ENCODE measurements at places on chromosomes 2 and 18.

- DNase-seq, result no peak
These were observed 37.6 kb downstream of the SFXN5 start for GRCh38 chr2:73033766-73034381.

DNA sequence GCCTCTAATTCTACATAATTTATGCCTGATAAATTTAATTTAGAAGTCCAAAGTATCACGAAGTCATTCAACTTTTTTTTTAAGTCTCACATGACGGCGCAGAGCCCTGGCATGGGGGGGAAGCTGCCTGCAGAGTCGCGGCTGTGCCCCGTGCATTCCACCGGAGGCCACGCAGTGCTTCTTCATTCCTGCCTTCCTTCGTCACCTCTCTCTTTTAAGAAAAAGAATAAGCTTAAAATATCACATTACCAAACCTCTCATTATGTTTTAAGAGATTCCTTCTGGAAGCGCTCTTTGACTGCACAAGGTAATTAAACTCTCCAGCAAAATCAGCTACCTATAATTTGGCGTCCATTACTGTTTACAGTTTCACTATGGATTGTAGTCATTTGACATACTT lies 20.3 kb upstream of the KIDINS220 start:
- DNase-seq, result no peak

DNA sequence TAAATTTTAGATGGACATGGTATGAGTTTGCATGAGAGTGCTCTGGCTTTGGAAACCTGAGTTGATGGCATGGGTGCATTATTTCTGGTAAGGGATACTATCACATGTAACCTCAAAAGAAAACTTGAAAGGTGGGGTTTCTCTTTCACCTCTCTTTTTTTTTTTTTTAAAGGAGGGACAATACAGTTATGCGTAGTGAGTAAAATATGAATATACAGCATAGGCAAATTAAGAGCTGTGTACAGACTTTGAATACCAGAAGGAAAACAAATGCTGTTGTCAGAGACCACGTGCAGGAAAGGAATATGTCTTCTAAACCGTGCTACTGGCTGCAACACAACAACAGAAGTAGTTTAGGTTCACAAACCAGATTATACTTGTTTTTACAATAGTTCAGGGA lies 82.1 kb downstream of the MAP4K4 start:
- DNase-seq, result no peak

DNA sequence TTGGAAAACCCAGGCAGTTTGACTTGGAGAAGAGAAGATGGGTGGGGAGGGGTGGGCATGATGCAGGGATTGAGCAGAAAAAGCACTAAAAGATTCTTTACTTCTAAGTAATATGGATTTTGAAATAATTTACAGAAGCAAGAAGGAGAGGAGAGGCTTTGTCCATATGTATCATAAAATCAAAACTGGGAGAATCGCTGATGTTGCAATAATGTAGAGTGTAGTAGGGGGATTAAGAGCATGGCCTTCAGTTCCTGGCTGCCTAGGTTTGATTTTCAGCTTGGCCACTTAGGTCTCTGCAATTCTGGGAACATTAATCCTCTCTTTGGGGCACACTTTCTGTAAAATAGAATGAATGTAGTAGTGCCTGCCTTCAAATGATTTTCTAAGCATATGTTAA lies 1760.4 kb upstream of the CELF4 start:
- no peak for DNase-seq

DNA sequence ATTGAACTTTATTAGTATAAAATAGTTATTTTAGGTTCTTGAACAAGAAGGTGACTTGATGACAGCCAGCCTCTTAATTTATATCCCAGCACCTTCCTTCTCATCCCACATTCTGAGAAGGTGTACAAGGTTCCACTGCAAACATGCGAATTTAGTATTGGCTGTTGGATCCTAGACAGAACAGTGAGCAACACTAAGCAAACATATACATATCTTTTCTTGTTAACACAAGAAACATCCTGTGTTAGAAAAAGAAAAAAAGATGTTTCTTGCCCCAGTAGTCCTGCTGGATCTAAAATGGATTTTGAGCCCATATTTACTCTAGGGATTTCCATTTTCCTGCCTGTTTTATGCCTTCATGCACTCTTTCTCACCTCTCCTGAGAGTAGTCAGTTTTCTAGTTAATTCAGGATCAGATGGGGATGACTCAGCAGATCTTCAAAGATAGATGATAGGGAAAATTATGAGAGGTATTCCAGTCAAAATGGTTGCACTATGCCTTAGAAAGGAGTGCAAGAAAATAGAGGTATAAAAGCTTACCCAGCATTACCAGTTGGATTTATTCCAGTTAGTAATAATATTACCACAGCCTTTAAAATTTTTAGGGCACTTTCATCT lies 336.5 kb downstream of the MEIS1 start:
- no peak for DNase-seq

GRCh38 chr2:214796911-214797310 lies 12.6 kb downstream of the BARD1 start:
- DNase-seq, result no peak

- DNase-seq, result no peak
These were observed 6.3 kb downstream of the C2orf81 start for GRCh38 chr2:74414881-74415761.

DNA sequence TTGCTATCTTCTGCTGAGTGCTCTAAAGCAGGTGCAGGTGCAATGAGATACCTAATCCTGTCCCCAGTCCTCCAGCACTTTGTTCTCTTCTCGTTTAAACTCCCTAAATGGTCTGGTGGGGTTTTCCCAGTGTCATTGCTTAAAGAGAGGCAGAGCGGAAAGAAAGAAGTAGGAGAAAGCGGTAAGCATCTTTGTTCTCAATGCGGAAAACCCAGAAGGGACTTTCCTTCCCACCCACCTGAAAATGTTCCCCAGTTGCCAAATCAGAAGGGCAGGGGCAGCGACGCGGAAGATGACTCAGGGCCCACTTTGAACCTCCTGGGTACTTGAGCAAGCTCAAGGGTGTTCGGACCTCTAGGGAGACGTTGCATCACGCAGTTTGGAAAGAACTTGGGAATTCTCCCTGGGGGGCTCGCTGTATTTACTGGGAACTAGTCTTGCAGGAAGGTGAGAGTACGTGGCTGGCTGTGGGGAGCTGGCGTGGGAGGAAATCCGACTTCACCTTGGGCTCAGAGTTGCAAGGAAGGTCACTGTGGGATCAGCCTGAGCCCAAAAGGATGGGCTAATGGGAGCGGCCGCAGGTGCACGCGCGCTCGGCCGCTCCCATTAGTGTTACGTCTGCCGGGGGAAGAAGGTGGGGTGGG lies 589 bp upstream of the SGPP2 start:
- no peak for DNase-seq

DNA sequence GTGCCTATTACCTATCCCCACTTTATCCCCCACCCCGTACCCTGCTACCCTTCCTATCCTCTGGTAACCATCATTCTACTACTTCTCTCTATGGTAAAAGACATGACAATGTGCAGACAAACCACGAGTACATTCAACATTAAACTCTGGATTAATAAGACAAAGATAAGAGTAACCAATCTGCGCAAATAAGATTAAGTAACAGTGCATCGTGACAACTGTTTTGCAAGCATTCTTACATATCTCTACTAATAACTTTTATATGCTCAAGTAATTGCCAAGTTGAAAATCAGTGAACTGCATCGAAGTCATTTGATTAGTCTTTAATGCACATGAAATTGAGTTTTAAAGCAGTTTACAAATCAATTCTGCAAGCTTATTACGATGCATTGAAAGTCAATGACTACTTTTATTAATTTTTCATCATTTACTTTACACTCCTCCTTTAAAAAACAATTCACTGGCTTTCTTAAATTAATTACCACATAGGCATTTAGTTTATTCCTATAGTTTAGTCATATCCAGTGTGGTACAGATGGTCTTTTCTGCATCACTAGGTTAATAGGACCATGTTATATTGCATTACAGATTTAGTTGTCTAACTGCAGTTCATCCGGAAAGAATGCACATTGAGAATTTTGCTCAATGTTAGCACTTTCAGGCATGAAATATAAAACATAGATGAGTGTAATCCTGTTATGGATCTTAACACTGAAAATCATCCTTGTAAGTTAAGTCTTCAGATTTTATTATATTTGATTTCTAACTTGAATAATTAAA lies 178.1 kb downstream of the GCA start:
- no peak for DNase-seq

GRCh38 chr2:9952856-9953503 lies 1.5 kb downstream of the GRHL1 start:
- DNase-seq, result no peak

GRCh38 chr2:43218702-43219382 lies 7.6 kb downstream of the ZFP36L2 start:
- no peak for DNase-seq

GRCh38 chr2:104701411-104701911 lies 152.5 kb upstream of the POU3F3 start:
- no peak for DNase-seq

GRCh38 chr2:157793053-157793612 lies 83.0 kb downstream of the ACVR1 start:
- DNase-seq, result no peak
